ENCODE measurements at places on chromosomes 6 and 20.
A peak's percentile ranks its signal among the peaks of the same experiment; 100 is the strongest.

GRCh38 chr20:53844259-53844658 lies 226.1 kb downstream of the BCAS1 start:
- DNase-seq, result no peak

DNA sequence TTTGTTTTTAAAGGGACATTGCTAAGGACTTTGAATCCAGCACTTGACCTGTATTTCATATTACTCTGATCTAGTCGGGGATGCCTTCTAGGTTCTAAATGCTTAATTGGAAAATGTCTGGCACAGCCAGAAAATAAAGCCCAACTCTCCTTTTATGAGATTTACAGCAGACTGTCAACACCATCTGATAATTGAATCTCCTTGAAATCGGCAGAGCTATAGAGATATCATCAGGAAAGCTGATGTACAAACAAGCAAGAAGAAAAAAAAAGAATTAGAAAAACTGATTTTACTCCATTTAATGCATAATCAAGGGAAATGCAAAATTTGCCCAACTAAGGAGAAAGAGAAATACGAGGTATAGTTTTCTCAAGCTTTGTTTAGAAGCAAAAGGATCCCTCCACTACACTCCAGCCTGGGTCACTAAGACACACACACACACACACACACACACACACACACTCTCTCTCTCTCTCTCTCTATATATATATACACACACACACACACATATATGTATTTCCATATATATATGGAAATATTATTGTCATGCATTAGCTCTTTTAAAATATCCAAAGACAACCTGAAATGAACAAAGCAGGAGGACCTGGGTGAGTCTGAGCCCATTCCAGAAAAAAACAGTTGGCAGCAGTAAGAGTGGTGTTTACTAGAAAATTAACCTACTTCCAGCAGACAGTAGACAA lies 9.5 kb upstream of the FOXC1 start:
- DNase-seq, result no peak

- DNase-seq, result peak; percentile 78
Observed at GRCh38 chr6:131949620-131949908, 1.6 kb downstream of the CCN2 start.

- peak; percentile 53 for DNase-seq
Observed at GRCh38 chr6:5085648-5086293, 630 bp downstream of the PPP1R3G start.

DNA sequence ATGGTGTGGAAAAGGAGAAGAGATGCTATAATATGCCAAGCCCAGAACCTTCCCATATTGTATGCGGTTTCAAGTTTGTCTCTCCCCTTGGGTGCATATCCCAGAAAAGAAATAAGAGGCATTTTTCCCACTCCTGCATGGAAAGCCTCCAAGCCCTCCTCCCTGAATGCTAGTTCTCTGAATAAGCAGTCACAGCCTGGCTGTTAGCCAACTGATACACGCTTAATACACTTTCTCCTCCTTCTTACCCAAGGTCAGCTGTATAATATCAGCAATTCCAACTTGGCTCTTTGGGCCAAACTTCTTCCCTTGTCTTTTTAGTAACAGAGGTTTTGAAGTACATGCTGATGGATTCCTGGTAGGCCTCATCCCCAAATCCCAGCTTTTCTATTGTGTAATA lies 440.1 kb downstream of the EPHA7 start:
- DNase-seq, result no peak

GRCh38 chr6:43193929-43194328 lies 11.9 kb downstream of the CUL9 start:
- DNase-seq, result no peak

DNA sequence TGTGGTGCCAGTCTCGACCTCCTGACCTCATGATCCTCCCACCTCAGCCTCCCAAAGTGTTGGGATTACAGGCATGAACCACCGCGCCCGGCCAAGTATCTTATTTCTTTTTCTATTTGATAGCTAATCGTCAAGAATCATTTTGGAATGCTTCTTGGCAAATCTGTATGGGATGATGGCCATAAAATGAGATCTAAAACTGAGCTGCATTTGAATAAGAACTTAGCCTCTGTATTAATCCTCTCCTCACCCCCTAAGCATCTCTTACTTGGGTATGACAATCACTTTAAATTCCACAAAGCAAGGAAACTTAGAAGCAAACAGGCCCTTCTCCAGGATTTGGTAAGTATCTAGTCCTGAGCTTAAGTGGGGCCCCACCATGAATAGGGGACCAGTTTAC lies 108.9 kb upstream of the BTBD3 start:
- no peak for DNase-seq

- DNase-seq, result peak; percentile 4
Observed at GRCh38 chr6:161169035-161169434, 104.8 kb downstream of the AGPAT4 start.

DNA sequence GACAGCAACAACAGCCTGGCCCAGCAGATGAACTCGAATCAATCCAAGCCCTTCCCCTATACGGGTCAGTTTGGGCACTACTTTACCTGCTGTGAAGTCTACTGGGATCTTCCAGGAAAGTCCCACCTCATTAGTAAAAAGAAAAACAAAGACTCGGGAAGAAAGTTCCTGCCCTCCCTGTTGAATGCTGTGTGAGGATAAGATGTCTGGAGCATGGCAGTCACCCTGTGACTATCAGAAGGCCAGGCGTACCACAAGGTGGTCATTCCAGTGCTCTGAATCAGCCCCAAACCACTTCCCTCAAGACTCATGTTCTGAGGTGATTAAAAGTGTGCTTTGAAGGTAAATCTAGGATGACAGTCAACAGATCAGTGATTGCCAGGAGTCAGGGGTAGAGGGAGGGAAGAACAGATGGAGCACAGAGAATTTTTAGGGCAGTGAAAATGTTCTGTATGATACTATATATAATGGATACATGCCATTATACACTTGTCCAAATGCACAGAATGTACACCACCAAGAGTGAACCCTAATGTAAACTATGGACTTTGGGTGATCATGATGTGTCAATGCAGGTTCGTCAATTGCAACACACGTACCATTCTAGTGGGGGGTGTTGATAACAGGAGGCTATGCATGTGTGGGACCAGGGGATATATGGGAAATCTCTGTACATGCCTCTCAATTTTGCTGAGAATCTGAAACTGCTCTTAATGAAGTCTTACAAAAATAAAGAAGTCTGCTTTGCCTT lies 14.7 kb downstream of the FKBP1A start:
- DNase-seq, result no peak

GRCh38 chr6:75283907-75284631 lies 523 bp downstream of the TMEM30A start:
- peak; percentile 31 for DNase-seq

GRCh38 chr6:112049026-112049799 lies 4.7 kb upstream of the CCN6 start:
- peak; percentile 55 for DNase-seq

GRCh38 chr6:162868397-162868796 lies 140.6 kb downstream of the PACRG start:
- DNase-seq, result no peak

DNA sequence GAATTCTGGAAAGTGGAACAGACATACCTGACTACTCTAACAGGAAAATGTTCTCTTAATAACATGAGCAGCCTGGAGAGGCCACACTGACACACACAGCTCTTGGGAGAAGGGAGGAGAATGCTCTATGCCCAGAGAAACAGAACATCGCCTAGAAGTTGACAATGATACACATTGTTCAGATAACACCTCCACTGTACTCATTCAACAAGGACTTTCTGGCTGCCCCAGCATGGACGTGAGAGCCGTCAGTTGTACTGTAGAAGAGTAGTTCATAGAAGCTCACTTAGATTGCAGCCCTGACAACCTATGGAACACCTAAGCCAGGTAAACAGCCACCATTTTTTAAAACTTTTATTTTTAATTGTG lies 28.9 kb downstream of the BMP7 start:
- DNase-seq, result no peak

- DNase-seq, result peak; percentile 38
Observed at GRCh38 chr6:144265061-144265357, 20.1 kb upstream of the UTRN start.

GRCh38 chr6:163404825-163405265 lies 9.7 kb upstream of the QKI start:
- no peak for DNase-seq

- no peak for DNase-seq
Observed at GRCh38 chr6:54654381-54654780, 192.2 kb upstream of the FAM83B start.

- DNase-seq, result no peak
Observed at GRCh38 chr20:57998981-57999464, 229.4 kb downstream of the ANKRD60 start.

- peak; percentile 81 for DNase-seq
Observed at GRCh38 chr6:163956571-163957407, 542.3 kb downstream of the QKI start.

- DNase-seq, result no peak
Observed at GRCh38 chr20:64119681-64120341, 12.4 kb upstream of the NPBWR2 start.

GRCh38 chr6:153167907-153168306 lies 36.8 kb upstream of the RGS17 start:
- no peak for DNase-seq

DNA sequence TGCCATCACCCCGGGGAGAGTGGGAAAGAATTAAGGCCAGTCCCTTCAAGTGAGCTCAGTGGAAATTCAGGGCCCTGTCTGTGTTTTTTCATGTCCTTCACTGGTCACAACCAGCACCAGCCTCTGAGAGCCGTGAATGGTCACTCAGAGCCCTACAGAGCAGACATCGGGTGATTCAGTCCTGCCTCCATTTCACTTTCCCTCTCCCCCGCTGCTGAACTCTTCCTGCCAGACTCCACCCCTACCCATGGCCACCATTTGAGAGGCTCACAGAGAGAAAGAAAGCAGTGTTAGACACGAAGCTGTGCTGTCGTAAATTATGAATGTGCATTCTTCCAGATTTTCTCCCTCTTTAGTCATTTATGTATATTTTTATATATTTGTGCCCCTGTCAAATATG lies 5.4 kb downstream of the R3HDML start:
- peak; percentile 9 for DNase-seq

DNA sequence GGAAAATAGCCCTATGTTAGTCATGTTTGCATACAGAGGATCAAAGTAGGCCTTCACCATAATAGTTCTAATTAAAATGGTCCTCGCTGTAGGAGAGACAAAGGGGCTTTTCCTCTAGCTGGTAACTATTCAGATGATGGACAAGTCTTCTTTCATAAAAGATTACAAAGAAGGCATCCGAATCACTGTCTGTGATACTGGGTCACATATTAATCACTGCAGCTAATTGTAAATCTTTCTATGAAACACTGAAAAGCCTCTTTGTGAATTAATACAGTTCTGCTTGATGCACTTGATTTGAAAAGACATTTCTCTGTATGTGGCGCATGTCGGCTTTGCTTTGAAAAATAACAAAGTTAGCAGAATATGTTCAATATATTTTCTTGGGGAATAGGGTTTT lies 520.8 kb downstream of the KIF16B start:
- DNase-seq, result no peak

GRCh38 chr6:317448-318144 lies 25.3 kb downstream of the DUSP22 start:
- no peak for DNase-seq

DNA sequence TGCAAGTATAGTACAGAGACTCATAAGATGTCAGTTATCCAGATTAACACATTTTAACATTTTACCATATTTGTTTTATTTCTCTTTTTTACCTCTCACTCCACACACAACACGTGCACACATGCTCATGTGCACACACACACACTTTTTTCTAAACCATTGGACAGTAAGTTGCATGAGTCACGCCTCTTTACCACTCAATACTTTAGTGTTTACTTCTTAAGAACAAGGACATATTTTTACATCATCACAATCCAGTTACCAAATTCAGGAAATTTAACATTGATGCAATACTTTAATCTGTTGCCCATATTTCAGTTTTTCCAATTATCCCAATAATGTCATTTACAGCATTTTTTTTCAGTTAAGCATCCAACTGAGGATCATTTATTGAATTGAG lies 109.0 kb downstream of the RIN2 start:
- peak; percentile 40 for DNase-seq

- DNase-seq, result no peak
Observed at GRCh38 chr20:1467082-1467354, 369 bp upstream of the NSFL1C start.

DNA sequence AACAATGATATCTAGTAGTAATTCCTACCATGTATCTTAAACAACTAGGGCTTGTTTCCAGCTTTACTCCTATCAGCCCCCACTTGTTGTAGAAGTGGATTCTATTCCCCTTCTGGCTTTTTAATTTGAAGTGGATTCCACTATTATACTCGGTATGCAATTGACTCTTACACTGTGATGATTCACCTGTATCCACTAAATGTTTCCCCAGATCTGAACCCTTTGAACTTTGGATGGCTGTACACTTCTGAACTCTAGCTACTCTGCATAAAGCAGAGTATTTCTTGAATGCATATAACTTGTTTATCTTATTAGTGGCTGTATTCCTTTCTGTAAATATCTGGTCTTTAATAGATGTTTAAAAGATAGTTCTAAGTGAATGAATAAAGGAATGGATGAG lies 538.4 kb upstream of the NRSN1 start:
- DNase-seq, result no peak

- no peak for DNase-seq
Observed at GRCh38 chr6:26379740-26380139, 3.2 kb upstream of the BTN2A2 start.

- DNase-seq, result no peak
Observed at GRCh38 chr6:163181666-163182180, 232.8 kb upstream of the QKI start.

GRCh38 chr6:124963831-124964763 lies 1.9 kb downstream of the RNF217 start:
- DNase-seq, result peak; percentile 40

- no peak for DNase-seq
Observed at GRCh38 chr20:31653561-31653960, 15.8 kb downstream of the COX4I2 start.

DNA sequence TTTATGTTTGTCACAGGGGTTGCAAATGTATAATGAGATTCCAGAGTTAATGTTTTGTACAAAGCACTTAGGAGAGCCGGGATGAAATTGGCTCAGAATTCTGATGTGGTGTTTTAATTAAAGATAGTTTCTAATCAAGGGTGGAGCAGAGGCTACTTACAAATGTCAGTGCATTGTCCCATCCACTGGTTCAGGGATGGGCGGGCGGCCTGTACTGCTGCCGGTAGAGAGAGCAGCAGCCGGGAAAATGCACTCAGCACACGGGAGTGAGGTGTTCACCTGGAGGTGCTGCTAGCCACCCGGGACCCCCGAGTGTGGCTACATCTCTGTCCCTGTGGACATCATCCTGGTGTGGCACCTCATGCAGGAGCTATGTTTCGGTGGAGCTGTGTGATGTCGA lies 193.3 kb downstream of the QKI start:
- no peak for DNase-seq

DNA sequence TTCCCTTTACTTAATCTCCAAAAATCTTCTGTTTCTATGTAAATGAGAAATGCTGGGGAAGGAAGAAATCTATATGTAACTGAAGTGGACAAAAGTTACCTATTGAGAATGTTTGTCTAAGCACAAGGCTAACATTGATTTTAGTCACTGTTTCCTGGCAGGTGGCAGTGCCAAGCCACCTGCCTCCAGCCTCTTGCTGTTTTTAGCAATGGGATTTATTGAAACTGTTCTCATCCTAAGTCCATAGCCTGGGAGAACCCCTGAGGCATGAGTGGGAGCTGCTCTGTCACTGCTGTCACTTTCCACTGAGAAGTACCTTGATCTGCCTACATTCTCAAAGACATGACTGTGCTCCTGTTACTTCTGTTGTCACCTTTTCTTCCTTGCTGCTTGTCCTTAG lies 14.7 kb downstream of the ENPP3 start:
- DNase-seq, result no peak

- DNase-seq, result no peak
Observed at GRCh38 chr6:8382434-8382833, 52.9 kb downstream of the SLC35B3 start.

All from fibroblast of skin of back (primary cell).